ENCODE measurements at places on chromosomes 6 and 20.

DNA sequence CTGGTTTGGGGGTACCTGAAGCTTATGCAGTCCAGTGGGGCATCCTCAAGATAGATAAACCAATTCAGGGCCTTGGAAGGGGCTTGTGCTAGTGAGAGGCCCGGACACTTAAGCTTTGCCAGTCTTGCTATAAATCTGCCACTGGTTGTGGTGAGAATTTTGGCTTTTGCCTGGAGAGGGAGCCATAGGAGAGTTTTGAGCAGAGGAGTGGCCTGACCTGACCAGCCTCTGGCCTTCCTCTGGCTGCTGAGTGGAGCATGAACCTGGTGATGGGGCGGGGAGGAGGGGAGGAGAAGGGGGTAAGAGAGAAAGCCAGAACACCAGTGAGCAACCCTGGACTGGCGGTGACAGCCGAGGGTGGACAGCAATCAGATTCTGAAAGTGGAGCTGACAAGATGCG, 7.1 kb downstream of the TMEM74B start:
- no peak for DNase-seq

DNA sequence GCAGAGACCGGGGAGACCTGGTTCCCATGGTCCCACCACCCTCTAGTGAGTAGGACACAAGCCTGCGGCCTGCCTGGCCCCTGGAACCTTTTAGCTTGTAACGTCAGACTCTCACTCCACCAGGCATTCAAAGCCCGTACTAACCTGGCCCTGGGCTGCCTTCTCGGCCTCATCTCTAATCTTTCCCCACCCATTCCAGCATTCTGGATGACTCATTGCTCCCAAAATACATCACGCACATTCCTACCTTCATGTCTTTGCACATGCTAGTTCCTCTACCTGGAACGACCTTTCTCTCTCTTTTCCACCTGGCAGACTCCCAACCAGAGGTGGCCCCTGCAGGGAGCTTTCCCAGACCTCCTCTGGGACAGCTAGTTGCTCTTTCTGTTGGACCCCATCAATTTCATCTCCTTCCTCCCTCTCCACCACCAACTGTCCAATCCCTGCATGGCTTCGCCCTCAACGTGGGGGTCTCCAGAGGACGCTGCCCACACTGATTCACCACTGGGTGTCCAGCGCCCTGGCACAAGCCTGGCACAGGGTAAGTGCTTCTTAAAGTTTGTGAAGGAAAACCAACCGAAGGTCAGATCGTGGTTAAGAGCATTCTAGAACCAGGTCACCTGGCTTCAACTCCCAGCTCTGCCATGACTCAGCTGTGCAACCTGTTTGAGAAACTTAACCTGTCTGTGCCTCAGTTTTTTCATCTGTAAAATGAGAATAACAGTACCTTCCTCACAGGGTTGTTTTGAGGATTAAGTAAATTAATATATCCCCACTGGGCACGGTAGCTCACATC, 35.2 kb downstream of the JPH2 start:
- no peak for DNase-seq

- no peak for DNase-seq
Observed at GRCh38 chr6:3621411-3621810, 130.1 kb downstream of the PXDC1 start.

GRCh38 chr6:49939993-49940498, 23.9 kb downstream of the DEFB114 start:
- DNase-seq = no peak

GRCh38 chr6:25816252-25816651, 15.6 kb downstream of the SLC17A1 start:
- DNase-seq = no peak

DNA sequence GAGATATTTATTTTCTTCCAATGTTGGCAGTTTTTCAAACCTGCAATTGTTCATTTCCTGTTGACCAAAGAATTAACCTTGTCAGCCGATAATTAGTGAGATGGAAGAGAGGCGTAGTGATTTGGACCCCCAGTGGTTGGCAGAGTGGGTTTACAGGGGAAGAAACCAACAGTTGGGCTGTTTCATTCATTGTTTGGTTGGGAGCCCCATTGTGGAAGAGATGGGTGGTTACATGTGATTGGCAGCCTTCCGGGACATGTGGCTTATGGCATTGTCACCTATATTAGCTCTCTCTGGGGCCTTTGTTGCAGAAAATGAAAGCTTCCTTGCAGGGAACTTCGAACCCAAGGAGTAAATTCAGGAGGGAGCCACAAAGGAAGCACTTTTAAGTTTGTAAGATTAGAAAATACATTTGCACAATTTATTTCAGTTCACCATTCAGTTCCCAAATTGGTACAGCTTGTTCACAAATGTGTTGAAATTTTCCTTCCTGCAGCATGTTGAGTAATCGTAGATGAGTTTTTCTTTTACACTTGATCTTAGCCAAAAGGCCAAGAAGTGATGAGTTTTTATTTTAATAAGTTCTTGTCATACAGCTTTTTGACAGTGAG, 50.3 kb upstream of the CDKAL1 start:
- DNase-seq = no peak

Measured in germinal center (tissue), 1 donor.